ENCODE measurements at places on chromosomes 16 and 17.

- no peak for DNase-seq
These were observed 4.5 kb downstream of the TMEM114 start for GRCh38 chr16:8585857-8586256.

GRCh38 chr16:80938004-80938878 is 68.4 kb downstream of the CMC2 start:
- DNase-seq = no peak

DNA sequence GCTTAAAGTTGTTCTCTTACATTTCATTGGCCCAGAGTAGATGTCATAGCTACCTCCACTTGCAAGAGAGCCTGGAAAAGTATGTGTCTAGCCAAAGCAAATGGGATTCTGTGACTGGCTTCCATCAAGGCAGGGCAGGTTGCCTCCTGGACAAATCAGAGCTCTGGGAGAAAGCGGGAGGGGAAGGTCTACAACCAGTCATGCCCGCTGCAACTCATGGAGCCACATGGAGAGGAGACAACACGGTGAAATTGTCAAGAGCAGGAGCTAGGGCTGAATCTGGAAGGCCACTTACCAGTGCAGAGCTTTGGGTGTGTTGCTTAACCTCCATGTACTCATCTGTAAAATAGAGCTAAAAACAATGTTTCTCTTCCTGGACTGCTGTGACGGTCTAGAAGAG is 83.8 kb downstream of the MARF1 start:
- no peak for DNase-seq

GRCh38 chr16:59997706-59998105 is 1263.6 kb upstream of the GOT2 start:
- DNase-seq = no peak

- DNase-seq = no peak
These were observed 20.9 kb upstream of the PSMD7 start for GRCh38 chr16:74275711-74276110.

- no peak for DNase-seq
These were observed 776.1 kb downstream of the KCNJ2 start for GRCh38 chr17:70945386-70945785.

DNA sequence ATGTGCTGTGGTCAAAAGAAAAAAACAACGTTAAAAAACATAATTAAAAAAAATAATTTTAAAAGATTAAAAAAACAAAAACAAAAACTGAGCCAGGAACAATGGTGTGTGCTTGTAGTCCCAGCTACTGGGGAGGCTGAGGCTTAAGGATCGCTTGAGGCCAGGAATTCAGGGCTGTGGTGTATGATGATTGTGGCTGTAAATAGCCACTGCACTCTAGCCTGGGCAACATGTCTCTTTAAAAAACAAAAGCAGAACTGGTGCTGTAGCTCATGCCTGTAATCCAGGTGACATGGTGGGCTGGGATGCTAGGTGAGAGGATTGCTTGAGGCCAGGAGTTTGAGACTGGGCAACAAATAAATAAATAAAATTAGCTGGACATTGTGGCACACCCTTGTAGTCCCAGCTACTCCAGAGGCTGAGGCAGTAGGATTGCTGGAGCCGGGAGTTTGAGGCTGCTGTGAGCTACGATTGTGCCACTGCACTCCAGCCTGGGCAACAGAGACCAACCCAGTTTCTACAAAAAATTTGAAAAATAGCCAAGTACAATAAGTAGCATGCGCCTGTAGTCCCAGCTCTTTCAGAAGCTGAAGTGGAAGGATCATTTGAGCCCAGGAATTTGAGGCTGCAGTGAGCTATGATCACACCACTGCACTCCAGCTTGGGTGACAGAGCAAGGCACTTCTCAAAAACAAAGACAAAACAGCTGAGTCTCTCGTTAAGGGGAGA is 43.6 kb downstream of the NFATC3 start:
- DNase-seq = no peak

GRCh38 chr17:41511116-41511515 is 5.7 kb upstream of the KRT13 start:
- DNase-seq = no peak

DNA sequence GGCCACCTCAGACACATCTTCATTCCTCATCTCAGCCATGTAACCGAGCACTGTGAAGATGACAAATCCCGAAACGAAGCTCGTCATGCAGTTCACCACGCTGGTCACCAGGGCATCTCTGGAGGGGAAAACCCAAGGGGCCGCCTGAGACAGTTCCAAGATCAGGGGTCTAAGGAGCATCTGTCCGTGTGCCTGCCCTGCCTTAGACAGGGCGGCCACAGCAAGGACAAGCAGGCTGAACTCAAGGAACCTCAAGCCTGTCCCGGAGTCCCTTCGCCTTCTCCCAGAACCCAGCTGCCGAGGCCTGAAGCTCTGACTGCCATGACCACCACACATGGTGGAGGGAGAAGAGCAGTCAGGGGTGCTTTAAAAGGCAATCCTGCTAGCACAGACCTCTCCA is 22.7 kb downstream of the SLC6A4 start:
- DNase-seq = no peak

- no peak for DNase-seq
These were observed 18.1 kb upstream of the MAF start for GRCh38 chr16:79618692-79619050.

DNA sequence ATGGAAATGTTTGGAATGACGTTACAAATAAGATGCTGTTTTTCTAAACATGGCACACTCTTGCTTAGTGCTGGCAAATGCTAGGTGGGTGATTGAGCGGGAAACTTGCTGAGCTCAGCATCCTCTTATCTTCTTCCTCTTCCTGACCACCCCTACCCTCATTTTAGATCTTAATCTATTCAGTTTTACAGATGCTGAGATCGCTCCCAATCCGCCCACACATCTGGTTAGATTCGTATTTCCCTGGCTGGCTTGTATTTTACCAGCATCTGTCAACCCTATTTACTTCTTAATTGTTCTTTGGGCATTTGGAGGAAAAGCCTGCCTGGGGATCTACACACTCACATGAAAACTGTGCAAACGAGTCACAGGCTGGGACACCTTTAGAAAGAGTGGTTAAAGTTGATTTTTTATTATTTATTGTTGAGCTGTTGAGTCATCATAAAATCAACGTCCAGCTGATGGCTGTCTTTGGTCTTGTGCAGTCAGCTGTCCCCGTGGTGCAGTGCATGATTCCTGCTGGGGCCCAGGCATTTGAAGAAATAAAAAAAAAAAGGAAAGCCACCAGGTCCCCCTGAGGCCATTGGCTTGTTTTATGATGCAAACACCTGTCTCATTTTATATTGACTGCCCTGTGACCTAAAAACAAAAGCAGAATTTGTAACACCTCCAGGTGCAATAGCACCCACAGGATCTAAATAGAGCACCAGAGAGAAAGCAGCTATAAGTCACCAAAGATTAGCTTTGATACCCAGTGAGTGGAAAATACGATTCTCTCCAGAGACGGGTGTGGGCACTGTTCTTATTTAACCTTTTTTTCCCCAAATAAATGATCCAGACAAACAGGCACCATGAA is 258.6 kb downstream of the HS3ST3B1 start:
- DNase-seq = no peak

- no peak for DNase-seq
These were observed 389.2 kb upstream of the SALL1 start for GRCh38 chr16:51540259-51540658.

DNA sequence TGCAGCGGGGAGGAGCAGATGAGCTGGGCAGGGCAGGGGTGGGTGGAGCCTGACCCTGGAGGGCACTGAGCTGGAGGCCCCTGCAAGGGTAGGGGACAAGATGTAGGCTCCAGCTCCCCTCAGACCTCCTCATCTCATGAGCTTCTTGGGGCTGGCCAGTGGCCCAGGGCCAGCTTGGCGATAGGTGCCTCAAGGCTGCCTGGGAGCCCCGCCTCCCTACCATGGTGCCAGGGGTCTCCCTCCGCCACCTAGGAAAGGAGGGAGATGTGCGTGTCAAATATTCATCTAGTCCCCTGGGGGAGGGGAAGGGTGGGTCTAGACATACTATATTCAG is 3.9 kb downstream of the HIRIP3 start:
- no peak for DNase-seq

GRCh38 chr16:46926470-46927225 is 42.5 kb downstream of the GPT2 start:
- DNase-seq = no peak

- DNase-seq = no peak
These were observed 135.0 kb downstream of the BRIP1 start for GRCh38 chr17:61728297-61728836.

DNA sequence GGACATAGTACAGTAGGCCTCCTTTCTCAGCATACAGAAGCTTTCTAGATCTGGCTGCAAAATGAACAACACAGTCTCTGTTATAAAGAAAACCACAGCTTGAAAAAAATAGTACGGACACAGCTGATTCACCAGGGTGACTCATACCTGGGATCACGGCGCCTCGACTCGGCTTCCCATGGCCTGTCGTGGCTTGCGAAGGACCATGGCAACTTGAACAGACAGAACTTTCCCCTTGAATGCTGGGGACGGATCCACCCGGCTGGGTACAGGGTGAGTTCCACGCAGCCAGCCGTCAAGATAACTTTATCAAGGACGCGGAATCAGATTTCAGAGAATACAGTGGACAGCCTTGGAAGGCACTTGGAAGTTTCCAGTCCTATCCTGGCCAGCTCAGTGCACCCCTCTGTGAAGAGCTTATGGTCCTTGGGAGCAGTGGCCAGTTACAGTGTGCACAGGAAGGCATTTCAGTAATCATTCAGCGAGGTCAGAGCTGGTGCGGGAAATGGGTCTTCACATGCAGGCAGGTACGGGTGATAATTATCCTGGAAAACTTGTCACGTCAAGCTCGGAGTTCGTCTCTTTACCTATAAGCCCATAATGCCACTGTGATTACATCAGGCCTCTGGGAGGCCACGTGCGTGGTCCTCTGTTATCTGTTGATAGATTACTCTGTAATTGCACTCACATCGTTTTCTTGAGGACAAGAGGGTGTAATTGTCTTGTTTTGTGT is 57.9 kb upstream of the MAF start:
- DNase-seq = no peak

DNA sequence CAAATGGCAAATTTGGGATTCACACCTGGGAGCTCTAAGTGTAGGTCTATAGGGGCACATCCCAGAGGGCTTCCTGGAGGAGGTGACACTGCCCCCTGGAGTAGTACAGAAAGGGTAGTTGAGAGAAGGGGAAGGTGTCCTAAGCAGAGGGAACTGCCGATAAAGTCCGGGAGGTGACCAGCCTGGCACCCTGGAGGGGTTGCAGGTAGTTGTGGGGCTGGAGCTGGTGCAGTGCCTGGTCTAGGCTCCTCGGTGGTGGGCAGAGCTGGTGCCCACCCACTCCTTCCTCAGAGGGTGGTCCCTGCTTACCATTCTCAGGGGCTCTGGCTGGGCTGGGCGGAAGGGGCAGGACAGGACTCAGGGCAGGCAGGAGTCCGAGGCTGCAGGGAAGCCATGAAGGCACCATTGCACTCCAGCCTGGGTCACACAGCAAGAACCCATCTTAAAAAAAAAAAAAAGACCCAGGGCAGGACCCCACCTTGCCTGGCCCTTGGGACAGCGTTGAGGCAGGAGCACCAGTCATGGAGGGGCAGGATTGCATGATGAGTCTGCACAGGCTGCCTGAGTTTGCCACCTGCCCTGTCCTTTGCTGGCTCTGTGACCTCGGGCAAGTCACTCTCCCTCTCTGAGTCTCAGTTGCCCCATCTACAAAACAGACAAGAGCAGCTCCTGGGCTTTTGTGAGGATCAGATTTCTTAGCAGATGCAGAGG is 43.8 kb downstream of the LAT start:
- no peak for DNase-seq

DNA sequence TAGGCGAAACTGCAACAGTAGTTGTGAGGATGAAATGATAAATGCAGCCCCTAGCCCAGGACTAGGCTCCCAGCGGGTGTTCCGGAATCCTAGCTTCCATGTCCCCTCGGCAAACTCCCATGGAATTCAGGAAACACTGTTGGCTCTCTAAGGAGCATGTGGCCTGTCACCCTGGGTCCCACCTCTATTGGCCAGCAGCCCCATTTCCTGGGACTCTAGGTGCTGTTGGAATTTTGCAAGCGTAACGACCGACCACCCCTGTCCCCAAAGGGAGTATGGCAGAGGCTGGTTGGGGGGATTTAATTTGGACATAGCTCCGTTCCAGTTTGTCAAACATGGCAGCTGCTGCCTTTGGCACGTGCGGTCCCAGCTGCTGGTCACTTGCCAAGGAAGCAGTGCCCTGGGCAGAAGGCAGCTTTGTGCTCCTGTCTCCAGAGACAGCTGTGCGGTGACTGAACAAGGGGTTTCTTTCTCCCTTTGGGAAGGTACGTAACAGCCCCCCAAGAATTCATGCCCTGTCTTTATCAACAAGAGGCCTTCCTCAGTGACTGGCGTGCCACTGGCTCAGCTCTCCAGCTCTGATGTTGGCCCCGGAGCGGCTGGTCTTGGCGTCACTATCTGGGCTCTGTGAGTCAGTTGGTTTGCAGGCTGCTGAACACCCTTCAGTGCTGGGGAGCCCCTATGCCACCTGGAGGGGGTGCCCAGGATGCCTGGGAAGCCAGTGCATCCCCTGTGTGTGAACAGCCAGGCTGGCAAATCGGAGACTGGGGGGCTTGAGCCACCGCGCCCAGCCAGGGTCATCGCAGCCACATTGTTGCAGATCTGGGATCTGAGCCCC is 235.2 kb upstream of the TNRC6C start:
- no peak for DNase-seq

- DNase-seq = no peak
These were observed 140.0 kb downstream of the RAB11FIP4 start for GRCh38 chr17:31531336-31531980.

DNA sequence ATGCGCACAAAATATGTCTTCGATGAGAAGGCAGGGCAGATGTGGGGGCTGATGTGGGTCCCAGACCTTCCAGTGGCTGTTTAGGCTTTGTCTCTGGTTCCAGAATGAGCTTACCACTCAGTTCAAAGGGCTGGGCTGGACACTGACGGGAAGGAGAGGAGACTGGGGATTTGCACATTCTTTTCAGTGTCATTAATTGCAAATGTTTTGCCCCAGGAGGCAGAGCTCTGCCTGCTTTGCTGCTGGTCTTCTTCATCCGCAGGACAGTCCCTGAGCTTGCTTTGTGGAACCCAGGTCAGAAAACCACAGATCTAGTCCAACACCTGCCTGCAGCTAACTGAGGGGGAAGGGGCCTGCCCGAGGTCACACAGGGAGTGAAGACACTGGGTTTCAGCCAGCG is 20.9 kb downstream of the KCNG4 start:
- no peak for DNase-seq

DNA sequence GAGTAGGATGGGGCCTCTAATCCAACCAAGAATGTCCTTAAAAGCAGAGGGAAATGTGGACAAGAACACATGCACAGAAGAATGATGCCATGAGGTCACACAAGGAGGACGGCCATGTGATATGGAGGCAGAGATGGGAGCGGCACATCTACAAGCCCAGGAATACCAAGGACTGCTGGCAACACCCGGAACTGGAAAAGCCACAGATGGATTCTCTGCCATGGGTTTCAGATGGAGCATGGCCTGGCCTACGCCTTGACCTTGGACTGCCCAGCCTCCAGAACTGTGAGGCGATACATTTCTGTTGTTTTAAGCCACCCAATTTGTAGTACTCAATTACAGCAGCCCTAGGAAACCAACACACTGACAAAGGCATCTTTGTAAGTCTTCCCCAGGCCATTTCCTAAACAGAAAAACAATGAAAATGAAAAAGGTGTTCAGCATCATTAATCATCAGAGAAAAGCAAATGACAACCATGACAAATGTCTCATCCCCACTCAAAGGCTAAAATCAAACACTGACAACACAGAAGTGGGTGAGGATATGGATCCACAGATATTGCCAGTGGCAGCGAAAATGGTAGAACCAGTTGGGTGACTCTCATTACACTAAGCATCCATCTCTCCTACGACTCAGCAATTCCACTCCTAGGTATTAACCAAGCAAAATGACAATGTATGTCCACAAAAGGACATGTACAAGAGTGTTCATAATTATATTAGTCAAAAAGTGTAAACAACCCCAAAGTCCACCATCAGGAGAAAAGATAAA is 76.9 kb upstream of the CNEP1R1 start:
- no peak for DNase-seq

- DNase-seq = no peak
These were observed 207.3 kb downstream of the KIF2B start for GRCh38 chr17:54029986-54030385.

All from T-helper 22 cell (primary cell).